Epithelial cell of prostate (primary cell): ENCODE measurements at places on chromosomes 5 and 9.

- DNase-seq = no peak
Measured at GRCh38 chr9:108053555-108054061, 564.0 kb upstream of the KLF4 start.

DNA sequence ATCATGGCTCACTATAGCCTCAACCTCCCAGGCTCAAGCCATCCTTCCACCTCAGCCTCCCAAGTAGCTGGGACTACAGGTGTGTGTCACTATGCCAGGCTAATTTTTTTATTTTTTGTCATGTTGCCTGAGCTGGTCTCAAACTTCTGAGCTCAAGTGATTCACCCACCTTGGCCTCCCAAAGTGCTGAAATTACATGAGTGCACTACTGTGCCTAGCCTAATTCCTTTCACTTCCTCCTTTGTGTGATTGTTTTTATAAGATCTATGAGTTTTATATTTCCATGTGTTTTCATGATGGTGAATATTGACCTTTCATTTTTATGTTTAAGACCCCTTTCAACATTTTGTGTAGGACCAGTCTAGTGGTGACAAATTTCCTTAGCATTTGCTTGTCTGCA is 55.2 kb upstream of the IL12B start:
- DNase-seq = no peak

- DNase-seq = no peak
Measured at GRCh38 chr5:89293810-89294209, 410.8 kb upstream of the MEF2C start.

DNA sequence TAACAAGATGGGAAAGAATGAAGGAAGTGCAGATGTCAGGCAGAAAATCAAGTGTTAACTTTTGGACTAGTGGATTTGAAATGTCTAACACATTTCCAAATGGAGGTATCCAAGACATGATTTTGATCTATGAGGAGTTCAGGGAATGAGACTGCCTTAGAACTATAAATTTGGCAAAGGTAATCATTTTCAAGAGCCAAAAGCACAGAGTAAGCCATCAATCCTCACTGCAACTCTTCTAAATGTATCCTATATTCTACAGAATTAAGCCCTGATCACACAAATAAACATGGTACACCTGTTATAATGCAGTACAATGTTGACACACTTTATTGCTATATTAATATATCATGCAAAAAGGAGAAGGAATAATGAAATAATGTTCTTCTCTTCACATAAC is 55.6 kb downstream of the SETX start:
- no peak for DNase-seq

DNA sequence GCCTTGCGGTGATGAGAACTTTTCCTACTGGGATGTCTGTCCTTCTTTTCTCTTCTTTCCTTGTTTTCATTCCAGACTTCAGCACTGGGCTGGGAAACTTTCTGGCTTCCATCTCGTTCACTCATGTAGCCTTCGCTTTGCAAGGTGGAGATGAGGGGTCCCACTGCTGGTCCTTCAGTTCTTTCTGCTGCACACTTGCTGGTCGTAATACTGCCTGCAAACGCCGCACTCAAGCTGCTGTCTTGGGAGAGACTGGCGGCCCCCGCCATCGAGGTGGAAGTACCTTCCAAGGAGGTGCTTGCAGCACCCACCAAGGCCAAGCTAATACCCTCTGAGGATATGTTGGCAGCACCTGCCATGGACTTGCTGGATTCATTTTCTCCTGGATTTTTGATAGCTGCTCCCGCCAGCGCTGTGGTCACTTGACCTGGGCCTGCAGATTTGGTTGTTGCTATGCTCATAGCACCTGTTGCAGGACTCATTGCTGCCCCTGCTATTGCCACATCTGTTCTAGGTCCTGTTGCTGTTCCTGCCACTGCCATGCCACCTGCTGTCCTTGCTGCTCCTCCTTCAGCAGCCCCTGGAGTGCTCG is 3.0 kb downstream of the GARIN3 start:
- no peak for DNase-seq

DNA sequence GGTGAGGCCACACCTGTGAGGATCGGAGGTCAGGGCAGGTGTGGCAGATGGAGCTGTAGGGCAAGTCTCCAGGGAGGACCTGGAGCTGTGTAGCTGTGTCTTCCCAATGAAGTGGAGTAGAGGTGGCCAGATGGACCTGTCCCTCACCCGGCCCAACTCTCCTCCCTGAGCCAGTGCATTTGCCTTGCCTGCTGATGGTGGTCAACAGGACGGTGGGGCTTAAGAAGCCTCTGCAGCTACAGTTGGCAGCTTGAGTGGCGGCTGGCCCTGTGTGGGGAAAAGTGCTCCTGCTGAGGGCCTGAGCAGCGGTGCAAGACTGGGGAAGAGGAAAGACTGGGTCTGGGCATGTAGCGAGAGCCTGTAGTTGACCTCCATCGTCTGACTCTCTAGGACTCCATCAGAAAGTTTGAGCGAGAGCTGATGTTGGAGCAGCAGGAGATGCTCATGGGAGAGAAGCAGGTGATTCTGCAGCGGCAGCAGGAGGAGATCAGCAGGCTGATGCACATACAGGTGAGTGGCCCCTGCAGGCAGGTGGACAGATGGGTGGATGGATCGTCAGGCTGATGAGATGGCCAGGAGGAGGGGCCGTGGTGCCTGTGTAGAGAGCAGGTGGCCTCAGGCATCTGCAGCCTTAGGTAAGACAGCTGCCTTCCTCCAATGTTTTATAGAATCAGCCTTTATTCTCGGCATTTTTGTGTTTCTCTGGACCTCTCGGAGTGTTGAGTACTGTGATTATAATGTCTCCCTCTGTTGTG is 24.9 kb downstream of the PITX1 start:
- no peak for DNase-seq

GRCh38 chr5:38590838-38591522 is 34.5 kb upstream of the LIFR start:
- DNase-seq = no peak

DNA sequence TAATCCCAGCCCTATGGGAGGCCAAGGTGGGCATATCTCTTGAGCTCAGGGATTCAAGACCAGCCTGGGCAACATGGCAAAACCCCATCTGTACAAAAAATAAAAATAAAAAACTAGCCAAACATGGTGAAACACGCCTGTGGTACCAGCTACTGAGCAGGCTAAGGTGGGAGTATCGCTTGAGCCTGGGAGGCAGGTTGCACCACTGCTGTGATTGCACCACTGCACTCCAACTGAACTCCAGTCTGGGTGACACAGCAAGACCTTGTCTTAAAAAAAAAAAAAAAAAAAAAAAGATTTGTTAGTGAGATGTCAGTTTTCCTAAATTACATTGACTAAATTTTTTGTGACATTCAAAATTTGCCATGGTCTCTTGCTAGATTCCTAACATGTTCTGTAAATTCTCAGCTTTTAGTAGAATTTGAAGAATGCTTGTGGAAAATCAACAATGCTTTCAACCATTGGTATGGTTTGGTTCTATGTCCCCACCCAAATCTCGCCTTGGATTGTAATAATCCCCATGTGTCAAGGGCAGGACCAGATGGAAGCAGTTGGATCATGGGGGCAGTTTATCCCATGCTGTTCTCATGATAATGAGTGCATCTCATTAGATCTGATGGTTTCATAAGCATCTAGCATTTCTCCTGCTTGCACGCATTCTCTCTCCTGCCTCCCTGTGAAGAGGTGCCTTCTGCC is 236.1 kb downstream of the ARRDC3 start:
- no peak for DNase-seq

DNA sequence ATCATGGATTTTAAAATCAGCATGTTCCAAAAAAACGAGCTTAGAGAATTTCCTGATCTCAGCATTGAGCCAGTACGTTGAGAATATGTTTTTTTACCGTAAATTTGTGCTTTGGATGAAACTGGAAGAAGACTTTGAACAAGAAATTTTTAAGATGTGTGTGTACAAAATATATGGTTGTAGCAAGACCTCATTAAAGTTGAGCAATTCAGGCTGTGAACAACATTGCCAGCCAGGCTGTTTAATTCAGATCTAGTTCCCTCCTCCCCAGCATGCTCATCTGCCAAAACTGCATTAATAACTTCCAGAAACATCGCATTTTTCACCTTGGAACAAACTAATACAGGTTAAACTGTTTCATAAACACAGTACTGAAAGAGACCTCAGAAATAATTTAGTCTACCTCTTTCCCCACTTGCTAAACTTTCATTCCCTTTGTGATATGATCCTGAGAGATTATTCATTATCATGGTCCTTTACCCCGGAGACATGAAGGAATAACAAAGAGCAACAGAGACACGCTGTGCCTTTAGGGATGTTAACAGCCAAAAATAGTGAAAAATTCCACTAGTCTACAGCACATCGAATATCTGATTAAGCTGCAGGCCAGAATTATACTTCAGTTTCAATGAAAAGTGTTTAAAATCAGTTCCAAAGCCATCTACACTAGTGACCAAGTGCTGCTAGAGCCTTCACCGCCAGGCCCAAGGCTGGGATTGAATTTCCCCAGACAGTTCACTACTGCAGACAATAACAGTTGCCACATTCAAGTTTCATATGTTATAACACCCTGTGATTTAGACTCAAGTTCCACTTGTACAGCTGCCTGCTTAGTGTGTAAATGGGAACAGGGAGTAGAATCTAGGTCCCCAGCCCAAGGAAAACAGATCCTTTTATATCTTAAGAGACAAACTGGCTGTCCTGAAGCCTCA is 89.6 kb downstream of the EFNA5 start:
- no peak for DNase-seq

GRCh38 chr9:121067640-121068039 is 7.1 kb upstream of the CNTRL start:
- no peak for DNase-seq

DNA sequence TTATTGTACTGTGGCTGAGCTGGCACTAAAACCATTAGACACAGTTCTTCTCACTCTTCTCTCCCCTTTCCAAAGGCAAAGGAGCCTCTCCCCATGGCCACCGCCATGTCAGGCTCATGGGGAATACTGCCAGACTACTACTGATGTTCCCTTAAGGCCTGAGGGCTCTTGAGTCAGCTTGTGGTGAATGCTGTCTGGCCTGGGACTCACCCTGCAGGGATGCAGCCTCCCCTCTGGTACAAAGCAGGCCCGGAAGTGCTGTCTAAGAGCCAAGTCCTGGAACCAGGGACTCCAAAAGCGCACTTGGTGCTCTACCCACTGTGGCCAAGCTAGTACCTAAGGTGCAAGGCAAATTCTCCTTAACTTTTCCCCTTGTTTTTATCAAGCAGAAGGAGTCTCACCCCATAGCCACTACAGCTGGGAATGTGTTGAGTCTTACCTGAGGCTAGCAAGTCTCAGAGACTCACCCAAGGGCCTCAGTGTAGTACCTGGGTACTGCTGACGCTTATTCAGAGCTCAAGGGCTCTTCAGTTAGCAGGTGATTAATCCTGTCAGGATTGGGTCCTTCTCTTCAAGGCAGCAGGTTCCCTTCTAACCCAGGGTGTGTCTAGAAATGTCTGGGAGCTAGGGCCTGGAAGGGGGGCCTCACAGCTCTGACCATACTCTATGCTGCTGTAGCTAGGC is 33.2 kb upstream of the C5orf46 start:
- peak; percentile 56 for DNase-seq

- no peak for DNase-seq
Measured at GRCh38 chr9:135186248-135187164, 99.0 kb downstream of the OLFM1 start.

GRCh38 chr5:110054240-110054639 is 364.5 kb downstream of the MAN2A1 start:
- peak; percentile 69 for DNase-seq

DNA sequence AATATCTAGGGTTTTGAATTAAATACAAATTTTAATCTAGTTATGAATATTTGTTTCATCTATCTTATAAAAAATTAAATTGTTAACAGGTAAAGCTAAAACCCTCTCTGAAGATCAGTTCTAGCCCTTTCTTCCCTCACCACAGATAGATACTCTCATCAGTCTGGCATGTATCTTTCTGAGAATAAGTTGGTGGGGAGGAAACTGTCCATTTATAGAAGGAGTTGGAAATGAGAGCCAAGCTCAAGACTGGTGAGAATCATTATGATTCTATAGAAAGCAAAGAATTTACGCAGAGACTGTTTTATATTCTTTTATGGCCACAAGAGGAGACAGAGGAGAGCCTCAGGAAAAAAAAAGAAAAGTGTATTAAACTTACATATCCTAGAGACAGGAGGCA is 59.0 kb downstream of the STARD4 start:
- DNase-seq = no peak

DNA sequence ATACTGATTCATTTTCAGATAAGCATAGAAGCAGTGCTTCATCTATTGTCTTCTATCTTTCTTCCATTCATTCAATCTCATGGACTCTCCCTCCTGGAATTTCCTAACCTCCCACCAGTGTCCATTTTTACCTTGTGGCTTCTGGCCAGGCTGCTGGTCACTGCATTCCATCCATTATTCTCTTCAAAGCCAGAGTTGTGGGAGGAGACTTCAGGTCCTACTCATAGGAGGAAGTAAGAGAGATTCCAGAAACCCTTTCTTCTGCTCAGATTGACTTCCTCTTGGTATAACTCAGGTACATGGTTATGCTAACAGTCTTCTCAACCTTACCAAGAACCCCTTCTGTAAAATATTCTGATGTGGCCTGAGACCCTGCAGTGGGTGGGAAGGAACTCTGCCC is 153.3 kb upstream of the SLC12A2 start:
- no peak for DNase-seq

DNA sequence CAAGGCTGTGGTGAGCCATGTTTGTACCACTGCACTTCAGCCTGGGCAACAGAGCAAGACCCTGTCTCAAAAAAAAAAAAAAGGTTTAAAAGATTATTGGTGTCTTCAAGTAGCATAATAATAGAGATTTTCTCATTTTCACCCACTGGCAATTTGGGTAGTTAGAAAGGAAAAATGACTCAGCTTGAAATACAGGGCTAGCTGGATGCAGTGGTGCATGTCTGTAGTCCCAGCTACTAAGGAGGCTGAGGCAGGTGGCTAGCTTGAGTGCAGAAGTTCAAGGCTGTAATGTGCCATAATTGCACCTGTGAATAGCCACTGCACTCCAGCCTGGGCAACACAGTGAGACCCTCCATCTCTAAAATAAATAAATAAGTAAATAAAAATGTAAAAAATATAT is 111.1 kb downstream of the ARRDC3 start:
- DNase-seq = no peak
